ENCODE measurements at places on chromosomes 4 and X.

- DNase-seq: no peak
Measured at GRCh38 chr4:154368060-154368459, 123.5 kb downstream of the DCHS2 start.

DNA sequence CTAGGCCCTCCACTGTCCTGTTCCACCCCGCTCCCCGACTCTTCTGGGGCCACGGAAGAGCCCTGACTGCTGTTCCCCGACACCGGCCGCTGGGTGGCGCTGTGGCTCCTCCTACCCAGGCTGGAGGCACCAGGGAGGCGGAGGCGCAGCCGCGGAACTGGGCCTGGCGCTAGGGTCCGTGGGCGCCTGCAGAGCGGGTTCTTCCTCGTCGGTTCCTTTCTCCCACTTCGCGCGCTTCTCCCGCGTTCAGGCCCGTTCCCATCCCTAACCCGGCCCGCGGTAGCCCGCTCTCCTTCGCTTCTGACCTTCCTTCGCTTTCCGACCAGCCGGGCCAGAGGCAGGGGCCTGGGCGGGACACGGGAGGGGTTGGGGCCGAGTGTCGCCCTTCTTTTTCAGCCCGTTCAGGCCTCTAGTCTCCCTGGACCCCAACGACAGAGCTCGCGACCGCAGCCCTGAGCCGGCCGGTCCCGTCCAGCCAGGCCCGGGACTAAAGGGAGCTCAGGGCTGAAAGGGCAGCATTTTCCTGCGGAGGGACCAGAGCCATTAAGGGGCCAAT lies 34.3 kb downstream of the NALF2 start:
- peak; percentile 11 for DNase-seq

DNA sequence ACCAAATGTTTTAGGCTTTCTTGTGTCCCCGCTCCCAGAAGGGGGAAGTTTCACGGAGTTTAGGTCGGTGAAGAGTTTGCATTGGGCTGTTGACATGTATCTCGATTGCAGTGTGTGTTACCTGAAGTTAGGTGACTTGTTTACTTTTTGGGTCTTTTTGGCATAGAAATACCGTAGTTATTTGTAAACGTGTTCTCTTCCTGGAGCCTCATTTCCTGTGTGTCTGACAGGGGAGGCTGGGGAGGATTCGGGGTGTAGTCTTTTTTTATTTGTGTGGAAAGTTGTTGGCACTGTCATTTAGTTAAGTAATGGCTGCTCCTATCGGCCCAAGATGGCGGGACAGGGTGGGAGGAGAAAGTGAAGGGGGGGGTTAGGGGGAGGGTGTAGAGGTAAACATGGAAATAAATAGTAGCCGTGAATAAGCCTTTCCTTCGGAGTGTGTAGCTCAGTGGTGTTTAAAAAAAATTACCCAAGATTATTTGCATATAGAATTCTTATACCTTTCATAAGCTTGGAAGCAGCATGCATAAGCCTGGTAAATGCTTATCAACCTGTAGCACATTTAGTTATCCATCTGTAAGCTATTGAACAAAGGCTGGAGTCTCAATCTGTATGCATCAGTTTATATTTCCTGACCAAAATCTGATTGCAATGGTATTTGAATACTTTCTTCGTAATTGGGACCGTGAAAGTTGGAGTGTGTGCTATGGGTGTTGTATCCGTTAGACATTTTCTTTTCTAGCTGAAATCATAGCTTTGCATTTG lies 1.6 kb downstream of the KDM6A start:
- DNase-seq: peak; percentile 14

DNA sequence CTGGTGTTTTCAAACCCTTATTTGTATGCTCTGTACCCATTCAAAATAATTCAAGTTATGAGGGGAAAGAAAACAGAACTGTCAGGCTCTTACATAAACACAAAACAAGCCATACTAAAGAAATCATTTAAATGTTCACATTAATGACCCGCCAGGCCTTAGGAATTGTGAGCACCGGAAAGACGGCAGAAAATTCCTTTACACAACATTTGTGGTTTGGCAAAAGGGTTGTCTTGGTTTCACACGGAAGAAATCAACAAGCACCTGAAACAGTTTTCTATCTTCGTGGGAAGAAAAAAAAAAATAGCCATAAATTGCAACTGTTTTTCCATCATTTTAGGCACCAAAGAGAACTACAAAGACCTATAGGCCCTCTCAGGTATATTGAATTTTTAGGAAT lies 188.5 kb upstream of the FTHL17 start:
- no peak for DNase-seq

DNA sequence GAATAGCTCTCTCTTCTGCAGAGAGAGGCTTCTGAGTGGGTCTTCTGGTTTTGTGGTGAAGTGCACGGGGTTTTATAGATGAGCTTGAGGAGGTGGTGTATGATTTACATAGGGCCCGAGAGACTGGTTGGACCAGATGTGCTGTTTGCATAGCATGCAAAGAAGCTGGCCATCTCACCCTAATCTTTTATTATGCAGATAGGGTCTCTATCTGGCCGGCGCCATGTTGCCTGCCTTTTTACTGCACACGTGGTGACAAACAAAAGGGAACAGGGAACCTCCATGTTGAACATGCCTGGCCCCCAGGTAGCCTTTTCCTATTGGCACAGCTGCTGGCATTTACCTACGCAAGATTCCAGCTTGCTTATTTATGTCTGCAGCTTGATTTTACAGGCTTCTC lies 473.3 kb upstream of the FAM47C start:
- DNase-seq: no peak

- DNase-seq: no peak
Measured at GRCh38 chrX:49030283-49030682, 12.9 kb downstream of the TFE3 start.

- DNase-seq: no peak
Measured at GRCh38 chr4:173217727-173218126, 49.1 kb downstream of the GALNT7 start.

GRCh38 chr4:84916227-84916626 lies 50.3 kb downstream of the WDFY3 start:
- no peak for DNase-seq

DNA sequence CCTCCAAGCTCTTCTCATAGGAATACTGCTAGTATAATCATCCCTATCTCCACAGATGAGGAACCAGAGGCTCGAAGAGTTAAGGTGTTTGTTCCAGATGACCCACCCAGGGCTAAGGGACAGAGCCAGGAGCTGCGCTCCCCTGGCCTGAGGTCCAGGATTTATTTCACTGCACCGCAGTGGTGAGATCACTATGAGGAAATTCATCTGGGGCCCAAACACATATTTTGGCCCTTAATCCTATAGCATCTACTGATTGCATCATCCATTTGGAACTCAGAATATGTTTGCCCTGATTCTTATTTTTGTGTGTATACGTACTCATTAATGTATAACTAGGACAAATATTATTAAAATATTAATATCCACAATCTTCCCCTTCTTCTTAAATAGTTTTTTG lies 100.1 kb upstream of the RBPJ start:
- peak; percentile 57 for DNase-seq

DNA sequence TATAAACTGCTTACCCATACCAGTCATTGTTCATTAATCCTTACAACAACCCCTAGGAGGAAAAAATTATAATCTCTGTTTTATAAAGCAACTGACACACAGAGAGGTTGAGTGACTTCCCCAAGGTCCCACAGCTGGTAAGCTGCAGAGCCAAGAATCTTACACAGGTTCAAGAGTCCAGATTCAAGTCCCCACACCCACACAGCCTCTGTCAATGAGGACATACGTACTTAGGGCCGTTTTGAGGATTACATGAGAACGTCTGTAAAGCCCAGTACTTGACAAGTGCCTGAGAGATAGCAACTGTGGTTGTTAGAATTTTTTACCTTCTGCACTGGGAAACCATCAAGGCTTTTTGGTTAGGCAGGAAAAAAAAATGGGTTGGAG lies 556 bp upstream of the SLC25A43 start:
- no peak for DNase-seq

DNA sequence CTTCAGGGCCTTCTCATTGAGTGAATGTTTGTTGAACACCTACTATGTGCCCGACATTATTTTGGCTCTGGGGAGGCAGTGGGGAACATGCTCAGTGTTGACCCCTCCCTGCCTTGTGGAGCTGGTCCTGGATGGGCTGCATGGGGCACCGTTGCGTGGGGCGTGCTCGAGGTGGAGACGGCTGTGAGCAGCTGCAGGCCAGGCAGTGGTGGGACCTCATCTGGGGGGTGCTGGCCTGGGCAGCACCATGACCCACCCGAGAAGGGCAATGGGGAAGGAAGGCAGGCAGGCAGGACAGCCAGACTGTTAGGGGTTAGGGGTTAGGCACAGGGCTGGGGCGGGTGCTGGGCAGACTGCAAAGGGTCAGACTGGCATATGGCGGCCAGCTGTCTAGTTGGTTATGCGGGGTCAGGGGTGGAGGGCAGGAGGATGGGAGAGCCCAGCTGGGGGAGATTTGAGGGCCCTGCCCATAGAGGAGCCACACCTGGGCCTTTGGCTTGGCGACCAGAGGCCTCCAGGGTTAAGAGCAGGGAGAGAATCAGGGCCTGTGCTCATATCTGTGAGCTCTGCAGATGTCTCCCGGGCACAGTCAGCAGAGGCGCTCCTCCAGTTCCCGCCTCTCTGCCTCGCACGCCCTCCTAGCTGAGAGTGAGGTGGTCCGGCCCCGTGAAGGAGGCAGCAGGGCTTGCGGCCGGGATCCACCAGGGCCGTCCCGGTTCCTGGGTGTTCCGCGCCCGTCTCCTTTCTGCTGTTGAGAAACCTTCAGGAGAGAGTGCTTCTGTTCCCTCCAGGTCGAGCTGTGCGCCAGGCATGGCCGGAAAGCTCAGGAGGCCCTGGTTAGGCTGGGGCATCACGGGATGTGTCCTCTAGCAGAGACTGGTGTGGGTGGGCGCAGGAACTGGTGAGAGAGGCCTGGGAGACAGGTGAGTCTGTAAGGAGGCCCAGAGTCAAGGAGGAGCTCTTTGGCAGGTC lies 73.3 kb downstream of the RGS12 start:
- no peak for DNase-seq

DNA sequence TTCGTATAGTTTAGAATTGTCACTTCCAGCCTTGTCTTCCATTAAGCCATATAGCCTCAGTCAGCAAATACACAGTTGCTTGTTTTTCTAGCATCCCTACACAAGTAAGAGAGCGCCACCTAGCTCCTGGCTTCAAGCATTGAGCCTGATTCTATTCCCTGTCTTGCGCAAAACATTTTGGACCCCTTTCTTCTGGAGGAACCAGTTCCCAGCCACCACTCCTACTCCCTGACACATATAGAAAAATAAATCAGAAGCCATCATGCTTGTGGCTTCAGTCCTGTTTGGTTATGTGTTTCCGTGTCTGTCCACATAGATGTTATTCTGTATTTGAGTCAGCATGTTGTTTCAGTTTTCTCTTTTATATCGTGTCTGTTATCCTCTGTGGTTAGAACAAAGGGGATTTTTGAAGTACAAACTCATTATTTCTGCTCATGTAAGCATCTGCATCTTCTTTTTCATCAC lies 59.9 kb downstream of the GK start:
- DNase-seq: peak; percentile 59

- DNase-seq: no peak
Measured at GRCh38 chr4:141571362-141571761, 65.0 kb upstream of the IL15 start.

DNA sequence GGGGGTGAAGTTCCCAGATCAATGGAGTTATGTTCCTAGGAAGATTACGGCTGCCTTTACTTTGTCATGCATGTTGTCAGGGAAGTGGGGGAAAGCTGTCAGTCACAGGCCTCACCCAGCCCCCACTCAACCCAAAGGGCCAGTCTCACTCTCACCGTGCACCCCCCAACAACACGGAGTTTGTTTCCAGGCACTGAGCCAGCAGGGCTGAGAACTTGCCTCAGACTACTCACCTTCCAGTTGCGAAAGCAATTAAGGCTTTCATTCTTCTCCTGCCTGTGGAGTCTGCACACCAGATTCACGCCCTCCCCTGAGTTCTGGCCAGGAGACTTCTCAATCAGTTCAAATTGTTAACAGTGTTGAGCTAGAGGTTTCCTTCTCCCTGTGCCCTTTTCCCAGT lies 114.3 kb downstream of the SH3BGRL start:
- no peak for DNase-seq

Measured in HTR-8/SVneo (cell line).